SK-MEL-5 (cell line): ENCODE measurements at places on chromosomes 1 and 21. TPM values are rescaled to one million over a fixed set of nuclear protein-coding genes. Genes with fewer than 3 reads are reported as not detected.

The SYNC gene
- 2.7 and 3.0 TPM in 2 replicates for total RNA-seq

The S100A9 gene
- total RNA-seq, result not detected in 2 replicates

The KISS1 gene
- not detected in 2 replicates for total RNA-seq

The DISC1 gene
- 4.8 and 5.4 TPM in 2 replicates for total RNA-seq

The EDEM3 gene
- total RNA-seq, result 23.7 and 25.8 TPM in 2 replicates

The GNAT2 gene
- total RNA-seq, result 0.11 and 0.18 TPM in 2 replicates

The SLC35F3 gene
- total RNA-seq, result 0.03 and 0.05 TPM in 2 replicates

The S100A7 gene
- total RNA-seq, result not detected in 2 replicates

The TFF3 gene
- total RNA-seq, result 0.13 and 0.16 TPM in 2 replicates

The FMO1 gene
- not detected in 2 replicates for total RNA-seq

The C1orf87 gene
- total RNA-seq, result not detected in 2 replicates

The TMEM234 gene
- 9.6 and 12.5 TPM in 2 replicates for total RNA-seq

The TRABD2B gene
- total RNA-seq, result 0.13 TPM in 1 of 2 replicates, not detected in the other

The SHE gene
- 0.03 and 0.11 TPM in 2 replicates for total RNA-seq

The CBS gene
- 28.4 and 30.3 TPM in 2 replicates for total RNA-seq

The AKR7A3 gene
- 0.21 and 0.27 TPM in 2 replicates for total RNA-seq

The VWA5B1 gene
- total RNA-seq, result not detected in 2 replicates

The SLC1A7 gene
- not detected in 2 replicates for total RNA-seq
